ENCODE measurements at places on chromosomes 11 and 22. TPM values are rescaled to one million over a fixed set of nuclear protein-coding genes. Genes with fewer than 3 reads are reported as not detected.

The BAIAP2L2 gene
- total RNA-seq: 4.4 TPM

The KLHDC7B gene
- 3.7 TPM for total RNA-seq

The NARS2 gene
- total RNA-seq: 13.3 TPM

The B4GALNT4 gene
- total RNA-seq: 5.6 TPM

The IGSF22 gene
- total RNA-seq: 3.7 TPM

The CDHR5 gene
- not detected for total RNA-seq

The TMEM126B gene
- 34.4 TPM for total RNA-seq

The CADM1 gene
- 6.7 TPM for total RNA-seq

The POU2AF2 gene
- total RNA-seq: not detected

The KRTAP5-9 gene
- 0.33 TPM for total RNA-seq

GRCh38 chr11:125301346-125301745 lies 136.8 kb downstream of the PKNOX2 start:
- H3K27me3 ChIP-seq: peaks cover 18% of the 10 kb centered on the region
- H3K36me3 ChIP-seq: no peaks in the 10 kb centered on the region
- no peaks in the 10 kb centered on the region for H3K4me1 ChIP-seq
- no peak overlapping the region for H3K27ac ChIP-seq
- no peak overlapping the region for H3K4me3 ChIP-seq

- no peak overlapping the region for H3K4me3 ChIP-seq
- H3K27me3 ChIP-seq: no peaks in the 10 kb centered on the region
- H3K4me1 ChIP-seq: no peaks in the 10 kb centered on the region
- no peak overlapping the region for H3K27ac ChIP-seq
- DNase-seq: no peak
These were observed 122.3 kb upstream of the BID start for GRCh38 chr22:17896586-17896985.

- no peaks in the 10 kb centered on the region for H3K27me3 ChIP-seq
- no peak for DNase-seq
- no peaks in the 10 kb centered on the region for H3K36me3 ChIP-seq
- no peak overlapping the region for H3K27ac ChIP-seq
- no peak overlapping the region for H3K4me3 ChIP-seq
These were observed 14.0 kb downstream of the SGSM1 start for GRCh38 chr22:24819911-24820461.

GRCh38 chr22:26592421-26592891 lies 2.5 kb upstream of the TPST2 start:
- no peaks in the 10 kb centered on the region for H3K27me3 ChIP-seq
- H3K27ac ChIP-seq: peak overlapping the region; percentile 77
- H3K36me3 ChIP-seq: no peaks in the 10 kb centered on the region
- H3K4me3 ChIP-seq: no peak overlapping the region

DNA sequence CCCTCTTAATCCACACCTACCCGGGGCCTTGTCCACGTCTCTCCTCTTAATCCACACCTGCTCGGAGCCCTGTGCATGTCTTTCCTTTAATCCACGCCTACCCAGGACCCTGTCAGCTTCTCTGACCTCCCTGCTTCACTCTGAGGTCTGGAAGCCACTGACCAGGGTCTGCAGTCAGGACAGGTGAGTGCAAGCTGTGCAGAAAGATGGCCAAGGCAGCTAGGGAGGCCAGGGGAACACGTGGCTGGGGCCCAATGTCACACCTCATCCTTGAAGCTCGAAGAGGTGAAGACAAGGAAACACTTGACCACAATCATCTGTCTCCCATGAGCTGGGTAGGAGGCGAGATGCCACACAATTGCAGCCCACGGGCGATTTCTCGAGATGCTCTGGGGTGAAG lies 1516.9 kb downstream of the BRD1 start:
- H3K27me3 ChIP-seq: no peaks in the 10 kb centered on the region
- H3K27ac ChIP-seq: no peak overlapping the region
- H3K4me3 ChIP-seq: no peak overlapping the region

- peaks cover 16% of the 10 kb centered on the region for H3K36me3 ChIP-seq
- no peaks in the 10 kb centered on the region for H3K27me3 ChIP-seq
- H3K4me1 ChIP-seq: peaks cover 11% of the 10 kb centered on the region
- peak overlapping the region; percentile 95 for H3K4me3 ChIP-seq
- peak overlapping the region; percentile 77 for H3K27ac ChIP-seq
These were observed 585 bp downstream of the EMSY start for GRCh38 chr11:76445121-76446084.

DNA sequence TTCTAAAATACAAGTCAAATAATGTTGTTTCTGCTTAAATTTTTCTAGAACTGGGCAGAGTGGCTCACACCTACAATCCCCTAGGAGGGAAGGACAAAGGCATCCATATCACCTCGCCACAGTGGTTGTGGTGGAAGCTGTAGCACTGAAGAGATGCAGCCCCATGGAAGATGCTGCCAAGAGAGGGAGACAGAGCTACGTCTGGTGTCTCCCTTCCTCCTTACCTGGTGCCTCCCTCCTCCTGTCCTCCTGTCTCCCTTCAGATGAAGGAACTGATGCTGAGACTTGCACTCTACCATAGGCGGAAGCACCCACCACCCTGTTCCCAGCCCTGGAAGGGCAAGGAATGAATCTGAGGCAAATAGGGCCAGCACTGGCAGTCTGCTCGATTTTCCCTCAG lies 22.3 kb downstream of the MMP27 start:
- no peak overlapping the region for H3K4me3 ChIP-seq
- no peak for DNase-seq
- H3K27ac ChIP-seq: no peak overlapping the region
- H3K27me3 ChIP-seq: peaks cover 8% of the 10 kb centered on the region
- no peaks in the 10 kb centered on the region for H3K4me1 ChIP-seq

DNA sequence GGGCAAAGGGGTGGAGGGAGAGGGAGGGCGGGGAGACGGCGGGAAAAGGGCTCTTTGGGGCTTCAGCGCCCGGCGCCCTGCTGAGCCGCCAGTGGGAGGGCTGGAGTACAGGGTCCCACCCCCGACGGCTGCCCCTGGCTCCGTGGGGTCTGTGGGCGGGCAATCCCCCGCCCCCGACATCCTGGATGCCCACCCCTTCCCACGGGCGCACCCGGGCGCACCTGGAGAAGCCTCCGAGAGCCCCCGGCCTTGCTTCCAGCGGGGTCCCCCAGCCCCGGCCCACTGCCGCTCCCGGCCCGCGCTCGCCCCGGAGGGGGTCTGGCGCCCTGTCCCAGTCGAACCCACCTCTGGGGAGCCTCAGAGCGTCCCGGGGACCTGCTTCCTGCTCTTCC lies 394 bp downstream of the CHRM4 start:
- peaks cover 52% of the 10 kb centered on the region for H3K4me1 ChIP-seq
- H3K36me3 ChIP-seq: no peaks in the 10 kb centered on the region
- H3K27ac ChIP-seq: no peak overlapping the region
- no peak for DNase-seq
- peaks cover 71% of the 10 kb centered on the region for H3K27me3 ChIP-seq

DNA sequence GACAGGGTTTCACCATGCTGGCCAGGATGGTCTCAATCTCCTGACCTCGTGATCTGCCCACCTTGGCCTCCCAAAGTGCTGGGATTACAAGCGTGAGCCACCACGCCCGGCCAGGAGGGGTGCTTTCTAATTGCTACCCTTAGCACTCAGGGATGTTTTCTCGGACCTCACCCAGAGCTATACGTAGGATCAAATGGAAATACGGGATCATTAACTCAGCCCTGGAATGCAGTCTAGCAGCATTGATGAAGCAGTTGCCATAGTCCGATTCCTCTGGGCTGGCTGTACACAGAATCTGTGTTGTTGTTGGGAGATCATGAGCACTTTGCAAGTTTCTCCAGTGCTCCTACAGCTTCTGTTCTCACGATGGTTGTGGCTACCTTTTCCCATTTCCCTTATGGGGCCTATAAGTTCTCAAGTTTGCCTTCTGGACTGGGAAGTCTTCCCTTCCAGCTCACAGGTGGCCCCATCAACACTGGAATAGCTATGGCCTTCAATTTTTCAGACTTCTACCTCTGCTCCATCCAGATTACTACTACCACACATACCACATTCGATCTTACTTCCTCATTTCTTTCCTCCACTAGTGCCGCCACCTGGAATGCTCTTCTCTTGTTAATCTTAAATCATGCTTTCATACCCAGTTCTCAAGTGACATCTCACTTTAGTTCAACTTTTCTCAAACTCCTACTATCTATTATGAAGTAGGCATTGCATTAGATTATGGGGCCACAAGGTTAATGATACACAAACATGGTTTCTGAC lies 16.1 kb upstream of the PCF11 start:
- no peaks in the 10 kb centered on the region for H3K27me3 ChIP-seq
- H3K27ac ChIP-seq: no peak overlapping the region
- H3K36me3 ChIP-seq: no peaks in the 10 kb centered on the region
- no peak overlapping the region for H3K4me3 ChIP-seq
- no peaks in the 10 kb centered on the region for H3K4me1 ChIP-seq

DNA sequence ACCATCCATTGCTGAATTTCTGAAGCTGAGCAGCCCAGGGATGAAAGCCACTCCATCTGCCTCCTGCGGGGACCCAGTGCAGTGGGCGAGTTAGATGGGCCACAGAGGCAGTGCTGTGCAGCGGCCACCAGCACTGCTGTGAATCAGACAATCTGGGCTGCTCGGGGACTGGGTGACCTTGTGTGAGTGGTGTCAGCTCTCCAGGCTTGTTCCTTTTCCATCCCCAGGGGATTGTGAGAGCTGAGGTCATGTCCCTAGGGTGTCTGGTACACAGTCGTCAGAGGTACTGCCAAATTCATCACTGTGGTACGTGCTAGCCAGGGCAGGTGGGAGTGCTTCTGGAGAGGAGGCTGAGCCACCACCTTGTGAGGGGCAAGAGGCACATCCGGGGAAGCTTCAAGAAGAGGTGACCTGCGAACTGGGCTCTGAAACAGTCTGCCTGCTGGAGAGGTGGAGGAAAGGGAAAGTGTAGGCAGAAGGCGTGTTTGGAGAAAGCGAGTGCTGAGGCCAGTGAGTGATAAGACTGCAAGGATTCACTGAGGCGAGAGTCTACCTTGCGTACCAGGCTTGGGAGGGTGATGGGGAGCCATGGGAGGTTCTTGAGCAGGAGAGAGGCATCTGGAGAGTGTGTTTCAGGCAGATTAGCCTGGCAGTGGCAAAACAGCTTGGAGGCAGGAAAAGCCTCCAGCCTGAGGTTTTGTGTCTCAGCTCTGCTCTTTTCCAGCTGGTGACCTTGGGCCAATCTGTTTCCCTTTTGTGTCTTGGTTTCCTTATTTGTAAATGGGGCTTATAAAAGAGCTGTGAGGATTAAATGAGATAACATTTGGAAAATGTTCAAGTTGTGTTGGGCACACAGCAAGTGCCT lies 22.7 kb downstream of the CACNA1I start:
- no peak overlapping the region for H3K27ac ChIP-seq
- H3K36me3 ChIP-seq: no peaks in the 10 kb centered on the region
- H3K4me3 ChIP-seq: no peak overlapping the region
- H3K27me3 ChIP-seq: peaks cover 57% of the 10 kb centered on the region

Measured in T-cell (primary cell).